ENCODE measurements at places on chromosomes 3 and 15. TPM values are rescaled to one million over a fixed set of nuclear protein-coding genes. Genes with fewer than 3 reads are reported as not detected.

Gene GHSR
- total RNA-seq, result not detected

Gene CHRM5
- not detected for total RNA-seq

Gene KCNMB3
- total RNA-seq, result 0.71 TPM

Gene MITF
- total RNA-seq, result 25.4 TPM

Gene LRRIQ4
- not detected for total RNA-seq

Gene TMEM39A
- total RNA-seq, result 45.0 TPM

Gene HYKK
- total RNA-seq, result 1.2 TPM

Gene PP2D1
- total RNA-seq, result not detected

Gene SLC12A1
- not detected for total RNA-seq

Gene CAMK2N2
- total RNA-seq, result not detected
